ENCODE measurements at places on chromosomes 5 and 9. TPM values are rescaled to one million over a fixed set of nuclear protein-coding genes. Genes with fewer than 3 reads are reported as not detected.

The PPWD1 gene
- 33.9 TPM for total RNA-seq

The NEUROG1 gene
- not detected for total RNA-seq

The SLC34A3 gene
- total RNA-seq = not detected

The PCA3 gene
- not detected for total RNA-seq

The MLANA gene
- total RNA-seq = not detected

The EDIL3 gene
- not detected for total RNA-seq

The EIF4E1B gene
- total RNA-seq = not detected

- no peak for DNase-seq
Measured at GRCh38 chr9:8679371-8679822, 879.8 kb upstream of the DMAC1 start.

- no peak for DNase-seq
Measured at GRCh38 chr9:124443625-124444024, 6.6 kb upstream of the ADGRD2 start.

- no peak for DNase-seq
Measured at GRCh38 chr9:121838746-121839669, 187.6 kb downstream of the DAB2IP start.

DNA sequence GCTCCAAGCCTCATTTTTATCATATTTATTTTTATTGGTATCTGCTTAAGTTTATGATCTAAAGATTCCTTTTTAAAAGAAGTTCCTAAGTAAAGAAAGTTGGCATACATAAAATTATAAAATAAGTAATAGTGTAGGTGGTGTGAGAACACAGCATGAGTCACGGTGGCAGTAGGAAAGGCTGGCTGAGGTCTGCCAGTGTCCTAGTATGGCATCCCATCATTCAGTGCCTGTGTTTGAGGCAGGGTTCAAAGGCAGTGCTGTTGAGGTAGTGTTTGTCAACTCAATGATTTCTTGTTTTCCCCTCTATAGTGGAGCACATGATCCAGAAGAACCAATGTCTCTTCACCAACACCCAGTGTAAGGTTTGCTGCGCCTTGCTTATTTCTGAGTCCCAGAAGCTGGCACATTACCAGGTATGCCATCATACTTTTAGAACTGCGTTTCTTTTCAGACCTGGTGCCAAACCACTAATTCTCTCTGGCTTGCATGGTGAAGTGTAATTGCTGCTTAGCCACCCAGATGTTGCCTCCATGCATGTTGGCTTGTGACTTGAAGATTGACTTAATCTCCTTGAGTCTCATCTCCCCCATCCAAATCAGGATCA is 18.4 kb downstream of the ZNF346 start:
- no peak for DNase-seq

DNA sequence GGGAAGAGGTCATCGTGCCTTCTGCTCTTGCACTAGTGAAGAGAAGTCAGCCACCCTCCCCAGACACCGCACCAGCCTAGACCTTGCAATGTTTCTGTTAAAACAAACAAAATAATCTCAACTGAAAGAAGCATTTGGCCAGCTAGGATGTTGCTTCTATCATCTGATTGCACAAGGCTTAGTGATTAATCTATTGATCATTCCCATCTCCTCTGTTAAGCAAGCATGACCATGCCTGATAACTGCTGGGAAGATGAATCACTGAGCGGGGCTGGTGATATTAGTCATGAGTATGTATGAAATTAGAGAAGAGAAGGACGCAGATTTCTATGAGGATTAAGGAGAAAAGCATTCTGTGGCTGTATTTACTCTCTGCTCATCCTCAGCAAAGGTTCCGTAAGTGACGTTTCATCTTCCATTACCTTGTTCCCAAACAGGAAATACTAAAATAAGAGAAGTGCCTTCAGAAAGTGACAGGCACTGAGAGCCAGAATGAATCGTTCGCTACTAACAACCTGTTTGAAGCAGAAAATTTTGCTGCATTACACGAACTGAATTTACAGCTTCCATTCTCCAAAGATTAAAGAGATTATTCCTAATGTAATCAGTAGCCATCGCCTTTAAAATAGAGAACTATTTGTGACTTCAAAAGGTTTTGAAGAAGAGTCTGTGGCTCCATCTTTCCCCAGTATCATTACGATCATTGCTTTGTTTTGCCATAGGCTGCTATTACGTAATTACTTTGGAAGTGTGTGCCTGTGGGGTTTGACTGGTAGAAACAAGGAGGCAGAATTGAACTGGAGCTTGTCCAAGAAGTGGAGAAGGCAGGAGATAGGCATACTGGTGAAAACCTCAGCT is 219.1 kb downstream of the MED10 start:
- DNase-seq = no peak

DNA sequence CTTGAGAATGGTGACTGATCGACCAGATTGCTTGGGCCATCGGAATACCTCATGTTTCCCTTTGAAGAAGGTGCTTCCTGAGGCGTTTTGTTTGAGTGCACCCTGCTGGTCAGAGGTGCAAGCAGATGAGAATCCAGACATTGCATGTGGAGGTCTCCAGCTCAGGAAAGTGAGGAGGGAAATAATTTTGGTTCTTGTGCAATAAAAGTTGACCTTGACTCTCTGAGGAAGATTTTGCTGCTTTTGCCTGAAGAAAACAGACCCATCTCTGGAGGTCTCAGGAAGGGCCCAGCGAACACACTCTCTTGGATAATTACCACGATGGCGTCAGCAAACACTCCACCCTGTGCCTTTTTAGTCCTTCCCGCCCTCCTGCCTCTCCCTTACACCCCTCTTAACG is 69.7 kb downstream of the GRAMD2B start:
- DNase-seq = peak; percentile 35

GRCh38 chr5:35306716-35307365 is 76.6 kb upstream of the PRLR start:
- no peak for DNase-seq

GRCh38 chr5:96781031-96781971 is 26.4 kb downstream of the ERAP1 start:
- DNase-seq = no peak

DNA sequence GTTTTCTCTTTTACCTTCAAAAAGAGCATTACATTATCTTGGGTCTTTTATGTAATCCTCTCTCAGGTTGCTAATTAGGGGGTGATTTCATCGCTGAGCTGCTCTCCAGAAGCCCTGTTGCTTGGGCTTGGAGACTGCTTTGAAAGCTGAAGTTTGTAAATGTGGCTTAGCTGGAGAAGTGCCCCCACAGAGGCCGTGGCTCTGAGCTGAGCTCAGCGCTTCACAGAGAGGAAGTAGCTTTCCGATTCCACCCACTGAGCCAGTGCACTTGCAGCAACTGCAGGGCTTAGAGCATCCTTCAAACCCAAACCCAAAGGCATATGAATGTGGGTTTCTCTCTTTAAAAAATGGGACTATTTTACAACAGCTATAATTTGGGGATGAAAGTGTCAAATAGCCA is 13.7 kb upstream of the NXNL2 start:
- DNase-seq = no peak

DNA sequence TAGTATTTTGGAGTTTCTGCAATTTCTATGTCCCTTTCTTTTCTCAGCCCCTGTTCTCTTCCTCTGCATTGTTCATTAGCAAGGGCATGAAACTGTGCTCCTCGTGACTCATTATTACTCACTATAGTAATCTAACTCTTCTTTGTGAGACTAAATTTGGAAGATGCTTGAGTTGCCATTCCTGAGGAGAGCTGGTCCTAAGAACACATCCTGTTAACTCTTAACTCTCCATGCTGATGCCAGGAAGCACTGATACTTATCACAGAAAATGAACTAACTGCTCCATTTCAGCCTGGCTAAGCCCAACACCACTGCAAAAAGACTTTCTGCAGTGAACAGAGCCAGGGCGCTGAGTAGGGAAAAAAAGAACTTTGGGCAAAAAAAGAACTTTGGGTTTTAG is 10.6 kb upstream of the CSNK1A1 start:
- peak; percentile 20 for DNase-seq

DNA sequence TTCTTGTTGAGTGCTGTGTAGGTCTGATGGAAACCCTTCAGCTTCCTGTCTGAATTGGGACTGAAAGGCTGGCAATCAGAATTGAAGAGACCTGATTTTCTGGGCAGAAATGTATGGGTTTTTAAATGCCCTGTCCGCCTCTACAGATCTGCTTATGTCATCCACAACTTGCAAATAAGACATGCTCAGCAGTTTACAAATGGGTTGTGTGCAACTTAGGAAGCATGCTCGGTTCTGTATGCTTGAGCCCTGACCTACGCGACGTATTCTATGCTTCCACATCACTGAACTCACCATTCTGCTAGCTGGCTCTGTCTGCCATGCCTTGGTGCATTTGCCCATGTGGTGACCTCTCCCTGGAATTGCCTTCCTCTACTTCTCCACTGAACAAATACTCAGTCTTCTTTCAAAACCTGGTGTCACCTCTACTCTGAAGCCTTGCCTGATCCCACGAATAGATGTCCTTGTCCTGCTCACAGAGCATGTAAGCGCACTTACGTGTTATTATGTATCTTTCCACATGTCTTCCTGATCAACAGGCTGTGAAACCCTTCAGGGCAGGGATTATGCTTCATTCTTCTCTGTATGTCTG is 194.2 kb downstream of the ERCC6L2 start:
- no peak for DNase-seq

- no peak for DNase-seq
Measured at GRCh38 chr9:21812415-21812814, 10.0 kb downstream of the MTAP start.

GRCh38 chr9:136153381-136154065 is 34.8 kb upstream of the TMEM250 start:
- DNase-seq = no peak

DNA sequence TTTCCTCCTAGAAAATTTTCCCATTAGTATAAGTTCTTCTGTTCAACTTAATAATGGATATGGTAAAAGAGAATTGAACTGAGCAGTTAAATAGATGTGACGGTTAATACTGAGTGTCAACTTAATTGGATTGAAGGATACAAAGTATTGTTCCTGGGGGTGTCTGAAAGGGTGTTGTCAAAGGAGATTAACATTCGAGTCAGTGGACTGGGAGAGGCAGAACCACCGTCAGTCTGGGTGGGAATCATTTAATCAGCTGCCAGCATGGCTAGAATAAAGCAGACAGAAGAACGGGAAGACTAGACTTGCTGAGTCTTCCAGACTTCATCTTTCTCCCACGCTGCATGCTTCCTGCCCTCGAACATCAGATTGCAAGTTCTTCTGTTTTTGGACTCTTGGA is 689.6 kb upstream of the CDH10 start:
- no peak for DNase-seq

- DNase-seq = no peak
Measured at GRCh38 chr5:13816126-13816525, 128.4 kb downstream of the DNAH5 start.

- peak; percentile 75 for DNase-seq
Measured at GRCh38 chr9:129584136-129584535, 36.8 kb downstream of the C9orf50 start.

- DNase-seq = no peak
Measured at GRCh38 chr9:115590011-115590410, 472.1 kb upstream of the TNC start.

DNA sequence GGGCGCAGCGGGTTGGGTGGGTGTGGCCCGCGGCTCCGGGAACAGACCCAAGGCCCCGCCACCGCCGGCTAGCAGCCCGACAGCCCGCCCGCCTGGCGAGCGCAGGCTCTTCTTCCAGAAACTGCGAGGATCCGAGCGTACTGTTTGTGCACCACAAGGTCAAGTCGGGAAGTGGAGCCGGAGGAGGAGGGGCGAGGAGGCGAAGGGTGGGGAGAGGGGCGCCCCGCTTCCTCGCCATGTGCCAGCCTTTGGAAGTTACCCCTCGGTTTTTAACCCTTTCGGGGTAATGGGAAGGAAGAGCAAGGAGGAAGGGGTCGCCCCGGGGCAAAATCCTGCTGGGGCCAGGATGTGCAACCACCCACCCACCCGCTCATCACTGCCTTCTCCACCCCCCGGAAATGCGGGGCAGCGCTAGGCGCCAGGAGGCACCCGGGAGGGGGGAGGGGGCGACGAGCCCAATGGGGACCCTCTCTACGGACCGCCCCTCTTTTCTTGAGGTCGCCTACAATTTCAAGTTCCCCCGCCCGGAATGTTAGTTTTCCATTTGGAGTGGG is 1.1 kb upstream of the JADE2 start:
- DNase-seq = peak; percentile 81

DNA sequence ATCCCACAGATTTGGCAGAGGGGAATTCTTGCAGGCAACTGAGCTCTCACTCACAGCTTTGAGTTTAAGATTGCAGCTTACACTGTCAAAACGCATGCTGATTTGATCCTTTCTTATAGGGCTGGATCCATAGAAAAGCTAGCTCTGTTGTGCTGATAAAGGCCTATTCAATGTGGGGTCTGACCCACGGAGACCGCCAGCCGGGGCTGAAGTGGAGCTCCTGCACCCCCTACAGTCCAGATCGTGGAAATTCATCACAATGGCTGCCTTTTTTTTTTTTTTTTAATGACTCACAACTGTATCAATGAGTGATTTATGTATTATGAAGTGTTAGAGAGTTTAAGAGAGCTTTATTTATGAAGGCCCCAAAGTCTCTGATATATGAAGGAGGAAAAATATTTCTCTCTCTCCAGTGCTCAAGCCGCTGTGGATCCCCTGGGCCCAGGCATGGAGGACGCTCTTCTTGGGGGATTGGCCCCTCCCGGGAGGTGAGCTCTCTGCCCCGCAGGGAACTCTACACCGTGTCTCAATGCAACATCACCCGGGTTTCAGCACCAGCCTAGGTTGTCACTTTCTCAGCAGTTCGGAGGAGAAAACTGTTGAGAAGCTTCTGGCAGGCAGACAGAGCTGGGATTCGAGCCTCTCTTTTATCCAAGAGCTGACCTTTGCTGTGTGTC is 700.2 kb downstream of the IRX1 start:
- no peak for DNase-seq

DNA sequence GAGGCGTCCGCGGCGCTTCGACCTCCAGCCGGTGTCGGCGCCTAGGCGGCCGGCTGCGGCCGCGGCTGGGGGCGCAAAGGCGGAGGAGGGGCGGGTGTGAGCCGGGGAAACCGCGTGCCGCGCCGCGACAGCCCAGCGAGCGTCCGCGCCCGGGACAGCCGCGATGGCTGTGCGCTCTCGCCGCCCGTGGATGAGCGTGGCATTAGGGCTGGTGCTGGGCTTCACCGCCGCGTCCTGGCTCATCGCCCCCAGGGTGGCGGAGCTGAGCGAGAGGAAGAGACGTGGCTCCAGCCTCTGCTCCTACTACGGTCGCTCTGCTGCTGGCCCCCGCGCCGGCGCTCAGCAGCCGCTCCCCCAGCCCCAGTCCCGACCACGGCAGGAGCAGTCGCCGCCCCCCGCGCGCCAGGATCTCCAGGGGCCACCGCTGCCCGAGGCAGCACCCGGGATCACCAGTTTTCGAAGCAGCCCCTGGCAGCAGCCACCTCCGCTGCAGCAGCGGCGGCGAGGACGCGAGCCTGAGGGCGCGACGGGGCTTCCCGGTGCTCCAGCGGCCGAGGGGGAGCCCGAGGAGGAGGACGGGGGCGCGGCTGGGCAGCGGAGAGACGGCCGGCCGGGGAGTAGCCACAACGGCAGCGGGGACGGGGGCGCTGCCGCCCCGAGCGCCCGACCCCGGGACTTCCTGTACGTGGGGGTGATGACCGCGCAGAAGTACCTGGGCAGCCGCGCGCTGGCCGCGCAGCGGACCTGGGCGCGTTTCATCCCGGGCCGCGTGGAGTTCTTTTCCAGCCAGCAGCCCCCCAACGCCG is 605 bp downstream of the CHSY3 start:
- no peak for DNase-seq

All from activated naive CD4-positive, alpha-beta T cell treated with anti-CD3 and anti-CD28 coated beads for 36 hours (primary cell).